ENCODE measurements at places on chromosomes 2 and 18. TPM values are rescaled to one million over a fixed set of nuclear protein-coding genes. Genes with fewer than 3 reads are reported as not detected.

DNA sequence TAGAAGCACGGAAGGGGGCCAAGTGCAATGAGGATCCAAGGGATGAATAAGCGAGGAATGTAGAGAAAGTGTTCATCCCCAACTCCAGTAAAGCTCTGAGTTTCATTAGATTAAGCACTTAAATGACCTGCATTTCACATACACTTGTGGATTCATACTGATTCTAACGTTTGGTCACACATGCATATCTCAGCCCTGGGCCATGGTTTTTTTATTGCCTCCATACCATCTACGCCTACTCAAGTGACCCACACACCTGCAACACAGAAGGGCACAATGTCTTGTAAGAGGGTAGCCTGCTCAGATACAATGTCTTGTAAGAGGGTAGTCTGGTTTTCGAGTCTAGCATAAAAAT is 566 bp upstream of the MRPS5 start:
- peaks cover 6% of the 10 kb centered on the region for H3K36me3 ChIP-seq
- H3K4me3 ChIP-seq, result peak overlapping the region; percentile 90
- peaks cover 42% of the 10 kb centered on the region for H3K4me1 ChIP-seq
- peak overlapping the region; percentile 63 for H3K27ac ChIP-seq
- DNase-seq, result no peak
- H3K27me3 ChIP-seq, result no peaks in the 10 kb centered on the region

- no peaks in the 10 kb centered on the region for H3K4me1 ChIP-seq
- no peak overlapping the region for H3K4me3 ChIP-seq
- DNase-seq, result no peak
- no peaks in the 10 kb centered on the region for H3K27me3 ChIP-seq
These were observed 282.4 kb downstream of the MEIS1 start for GRCh38 chr2:66717218-66717905.

DNA sequence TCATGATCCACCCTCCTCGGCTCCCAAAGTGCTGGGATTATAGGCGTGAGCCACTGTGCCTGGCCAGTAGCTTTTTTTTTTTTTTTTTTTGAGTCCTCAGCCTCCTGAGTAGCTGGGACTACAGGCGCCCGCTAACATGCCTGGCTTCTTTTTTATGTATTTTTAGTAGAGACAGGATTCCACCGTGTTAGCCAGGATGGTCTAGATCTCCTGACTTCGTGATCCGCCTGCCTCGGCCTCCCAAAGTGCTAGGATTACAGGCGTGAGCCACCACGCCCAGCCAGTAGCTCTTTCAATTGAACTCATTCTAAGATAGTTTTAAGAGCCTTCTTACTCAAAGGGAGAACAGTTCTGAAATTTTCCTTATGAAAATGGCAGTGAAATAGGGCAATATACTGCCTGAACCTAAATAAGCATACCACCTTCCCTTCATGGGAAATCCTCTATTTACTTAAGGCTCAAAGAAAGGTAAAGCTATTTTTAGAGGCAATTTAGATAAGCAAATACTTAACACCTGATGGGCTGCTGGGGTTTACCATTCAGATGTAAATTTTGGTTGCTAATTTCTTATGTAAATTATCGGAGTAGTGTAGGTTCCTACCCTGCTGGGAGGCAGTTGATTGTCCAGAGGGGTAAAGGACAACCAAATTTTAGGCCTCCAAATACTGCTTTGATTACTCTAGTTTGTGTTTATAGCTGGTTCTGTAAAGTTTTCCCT is 144.7 kb downstream of the GREB1L start:
- no peaks in the 10 kb centered on the region for H3K36me3 ChIP-seq
- peaks cover 6% of the 10 kb centered on the region for H3K27me3 ChIP-seq
- no peak for DNase-seq
- H3K4me1 ChIP-seq, result no peaks in the 10 kb centered on the region
- no peak overlapping the region for H3K27ac ChIP-seq

DNA sequence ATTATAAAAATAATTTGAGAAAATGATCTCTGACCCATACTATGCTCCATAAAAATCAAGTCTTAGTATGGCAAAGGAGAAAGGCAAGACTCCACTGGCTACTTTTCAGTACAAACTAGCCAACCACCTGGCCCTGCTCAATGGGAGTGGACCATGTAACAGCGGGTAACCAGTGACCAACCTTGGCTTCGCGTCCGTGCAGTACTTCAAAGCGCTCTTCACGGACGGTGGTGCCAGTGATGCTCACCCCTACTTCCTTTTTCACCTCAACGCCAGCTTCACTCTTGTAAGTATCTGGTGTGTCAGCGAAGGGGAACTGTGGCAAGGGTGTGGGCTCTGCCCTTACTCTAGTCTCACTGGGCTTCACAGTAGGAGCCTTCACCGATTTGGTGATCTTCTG is 23.3 kb downstream of the TTN start:
- no peak overlapping the region for H3K4me3 ChIP-seq
- no peaks in the 10 kb centered on the region for H3K36me3 ChIP-seq
- H3K27ac ChIP-seq, result no peak overlapping the region
- no peaks in the 10 kb centered on the region for H3K4me1 ChIP-seq

DNA sequence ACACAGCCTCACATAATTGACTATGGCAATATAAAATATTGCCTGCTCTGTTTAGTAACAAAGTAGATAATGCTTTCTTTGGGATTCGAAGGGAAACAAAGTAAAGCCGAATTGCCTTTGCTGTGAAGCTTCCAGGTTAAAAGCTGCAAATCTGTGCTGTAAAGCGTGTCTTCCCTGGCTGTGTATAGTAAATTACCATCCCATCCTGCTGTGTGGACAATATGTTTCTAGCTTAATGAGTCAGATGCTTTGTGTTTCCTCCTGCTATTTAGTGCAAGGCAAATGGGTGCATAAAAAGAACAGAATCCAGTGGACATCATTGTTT is 265.1 kb downstream of the SOCS6 start:
- no peak overlapping the region for H3K4me3 ChIP-seq
- DNase-seq, result no peak
- no peak overlapping the region for H3K27ac ChIP-seq
- peaks cover 3% of the 10 kb centered on the region for H3K4me1 ChIP-seq
- H3K36me3 ChIP-seq, result no peaks in the 10 kb centered on the region

DNA sequence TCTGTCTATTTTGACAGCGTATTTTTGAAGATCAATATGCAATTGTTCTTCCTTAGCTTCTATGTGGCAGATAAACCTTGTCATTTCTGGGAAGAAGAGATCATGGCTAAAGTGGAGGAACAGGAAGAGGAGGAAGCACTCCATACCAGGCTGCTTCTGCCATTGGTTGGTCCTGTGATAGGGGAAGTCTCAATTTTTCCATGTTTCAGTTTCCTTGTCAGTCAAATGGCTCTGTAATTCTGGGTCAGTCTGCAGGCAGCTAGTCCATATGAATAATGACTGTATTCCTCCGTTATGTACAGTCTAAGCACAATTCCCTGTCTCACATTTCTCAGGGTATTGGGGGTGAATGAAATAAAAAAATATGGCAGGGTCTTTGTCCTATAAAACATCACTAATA is 277.6 kb upstream of the CXCR4 start:
- H3K27ac ChIP-seq, result no peak overlapping the region
- no peaks in the 10 kb centered on the region for H3K27me3 ChIP-seq
- H3K4me1 ChIP-seq, result peaks cover 20% of the 10 kb centered on the region
- H3K36me3 ChIP-seq, result no peaks in the 10 kb centered on the region

The CRYGD gene
- total RNA-seq, result not detected

The PSMA8 gene
- 1.7 TPM for total RNA-seq

The MC5R gene
- total RNA-seq, result not detected

The FSHR gene
- not detected for total RNA-seq

The GPR155 gene
- 9.5 TPM for total RNA-seq
